Daoy (cell line): ENCODE measurements at places on chromosomes 5 and 9. TPM values are rescaled to one million over a fixed set of nuclear protein-coding genes. Genes with fewer than 3 reads are reported as not detected.

- DNase-seq = no peak
Measured at GRCh38 chr9:77374266-77374665, 196.9 kb downstream of the VPS13A start.

MEGF9 gene
- total RNA-seq = 7.1 and 8.0 TPM in 2 replicates

TBCA gene
- 157 and 261 TPM in 2 replicates for total RNA-seq

GRCh38 chr9:98780059-98780749 is 16.2 kb downstream of the ANKS6 start:
- no peak for DNase-seq

DNA sequence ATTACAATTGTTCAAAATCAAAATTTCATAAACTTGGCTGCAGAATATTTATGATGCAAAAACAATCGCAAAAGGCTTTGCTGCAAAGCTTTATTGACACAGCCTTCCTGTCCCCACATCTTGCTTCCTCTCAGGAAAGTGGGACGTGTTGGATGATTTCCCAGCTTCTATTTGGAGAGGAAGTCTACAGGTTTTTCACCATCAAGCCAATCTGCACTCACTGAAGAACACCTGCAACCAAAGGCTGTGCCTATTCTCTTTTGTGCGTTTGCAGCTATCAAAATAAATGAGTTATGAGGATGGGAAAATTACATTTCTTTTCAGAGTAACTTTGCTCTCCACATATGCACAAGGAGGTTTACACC is 214.4 kb downstream of the PLK2 start:
- no peak for DNase-seq

OSMR gene
- 5.5 and 5.7 TPM in 2 replicates for total RNA-seq

GRCh38 chr9:134707731-134708671 is 66.4 kb downstream of the COL5A1 start:
- DNase-seq = no peak

GABRA1 gene
- total RNA-seq = 1.9 and 9.7 TPM in 2 replicates

- no peak for DNase-seq
Measured at GRCh38 chr5:131156385-131156784, 8.7 kb downstream of the HINT1 start.

DNA sequence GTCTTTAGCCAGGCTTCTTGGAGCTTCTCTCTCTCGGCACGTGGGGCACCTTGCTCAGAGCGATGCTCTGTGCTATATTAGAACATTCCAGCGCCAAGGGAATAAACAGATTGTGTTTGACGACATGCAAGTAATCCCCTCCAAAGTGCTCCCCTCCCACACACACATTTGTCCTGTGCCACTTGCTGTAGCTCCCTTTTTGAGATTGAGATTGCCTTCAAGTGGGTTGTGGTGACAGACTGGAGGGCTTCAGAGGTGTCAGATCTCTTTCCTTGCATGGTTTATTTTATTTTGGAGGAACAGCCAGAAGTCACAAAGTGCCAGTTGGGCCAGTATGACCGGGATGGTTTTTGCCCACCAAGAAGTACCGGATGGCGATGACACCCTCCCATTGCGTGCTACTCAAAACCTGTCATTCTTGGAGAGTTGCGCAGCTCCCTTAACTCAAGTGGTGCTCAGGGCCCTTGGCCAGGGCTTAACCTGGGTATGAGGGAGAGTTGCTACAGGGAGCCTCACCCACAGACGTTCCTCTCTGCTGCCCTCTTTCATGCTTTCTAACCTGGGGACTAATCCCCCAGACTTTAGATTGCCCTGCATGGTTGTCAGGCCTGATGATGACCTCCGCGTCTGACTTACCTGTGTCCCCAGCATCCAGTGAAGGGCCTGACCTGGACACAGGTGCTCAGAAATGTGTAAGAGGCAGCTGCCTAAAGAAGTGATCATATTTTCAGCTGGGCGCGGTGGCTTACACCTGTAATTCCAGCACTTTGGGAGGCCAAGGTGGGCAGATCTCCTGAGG is 18.8 kb upstream of the RPL26L1 start:
- DNase-seq = no peak

- no peak for DNase-seq
Measured at GRCh38 chr9:24464319-24464951, 81.3 kb downstream of the IZUMO3 start.

C5orf52 gene
- not detected in 2 replicates for total RNA-seq

GRCh38 chr5:172868924-172869591 is 35.0 kb downstream of the ERGIC1 start:
- peak; percentile 94 for DNase-seq

- DNase-seq = peak; percentile 60
Measured at GRCh38 chr5:149310947-149311658, 34.2 kb upstream of the GRPEL2 start.

PCDHGB1 gene
- total RNA-seq = 1.4 and 1.5 TPM in 2 replicates

- no peak for DNase-seq
Measured at GRCh38 chr5:39102684-39103155, 28.5 kb upstream of the RICTOR start.

- no peak for DNase-seq
Measured at GRCh38 chr9:81814401-81814793, 113.8 kb upstream of the SPATA31D4 start.

GRCh38 chr5:147509710-147510651 is at the start of gene DPYSL3:
DPYSL3 (minus strand) TSS chr5:147510068; CDS start chr5:147509858, 210 bp downstream.
- DNase-seq = peak; percentile 92

- DNase-seq = peak; percentile 72
Measured at GRCh38 chr9:113504725-113505590, 41.4 kb downstream of the RGS3 start.

GRCh38 chr9:77975036-77975435 is 56.6 kb downstream of the GNAQ start:
- no peak for DNase-seq

F2RL2 gene
- total RNA-seq = 0.39 and 1.5 TPM in 2 replicates

GRCh38 chr5:95524423-95524822 is 30.4 kb downstream of the SKIC3 start:
- no peak for DNase-seq

GRCh38 chr9:30075451-30076199 is 2308.8 kb upstream of the ACO1 start:
- peak; percentile 84 for DNase-seq

GRCh38 chr5:149498724-149499336 is 52.4 kb downstream of the CSNK1A1 start:
- DNase-seq = no peak

OLFM1 gene
- 23.7 and 35.5 TPM in 2 replicates for total RNA-seq

DNA sequence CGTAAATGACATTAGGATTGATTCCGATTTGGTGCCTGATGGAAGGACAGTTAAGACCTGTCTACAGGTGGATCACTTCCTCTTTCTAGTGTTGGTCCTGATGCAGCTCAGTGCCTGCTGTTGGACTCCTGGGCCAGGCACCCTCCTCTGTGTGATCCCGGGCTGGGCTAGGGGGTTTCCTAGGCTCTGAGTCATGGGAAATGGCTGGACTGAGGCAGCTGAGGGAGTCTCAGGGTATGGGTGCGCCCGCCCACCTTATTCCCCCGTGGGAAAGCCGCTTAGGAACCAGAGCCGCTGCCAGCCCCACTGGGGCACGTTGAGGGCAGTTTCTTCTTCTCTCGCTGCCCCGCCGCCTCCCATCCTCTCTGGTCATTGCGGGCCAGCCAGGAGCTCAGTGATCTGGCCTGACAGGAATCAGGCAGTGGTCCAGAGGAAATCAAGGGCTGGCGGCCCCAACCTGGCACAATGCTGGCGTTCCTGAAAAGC is 12.9 kb downstream of the TCF7 start:
- peak; percentile 90 for DNase-seq

DNA sequence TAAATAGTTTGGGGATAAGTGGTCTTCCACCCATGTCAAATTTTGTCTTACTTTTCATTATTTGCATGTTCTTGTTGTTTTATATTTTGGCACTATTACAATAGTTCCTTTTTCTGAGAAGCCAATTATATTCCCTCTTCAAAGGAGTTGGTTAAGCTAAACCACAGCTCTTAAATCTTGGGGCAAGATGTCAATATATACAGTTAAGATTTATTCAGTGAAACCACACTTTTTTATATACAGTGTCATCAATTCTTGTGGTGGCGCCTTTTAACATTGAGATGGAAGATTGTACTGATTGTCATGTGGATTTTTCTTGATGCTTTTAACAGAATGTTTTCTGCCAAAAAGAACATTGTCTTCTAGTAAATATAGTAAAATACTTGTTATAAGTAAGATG is 104.1 kb downstream of the MTREX start:
- DNase-seq = no peak

SHOC1 gene
- not detected in 2 replicates for total RNA-seq

DNA sequence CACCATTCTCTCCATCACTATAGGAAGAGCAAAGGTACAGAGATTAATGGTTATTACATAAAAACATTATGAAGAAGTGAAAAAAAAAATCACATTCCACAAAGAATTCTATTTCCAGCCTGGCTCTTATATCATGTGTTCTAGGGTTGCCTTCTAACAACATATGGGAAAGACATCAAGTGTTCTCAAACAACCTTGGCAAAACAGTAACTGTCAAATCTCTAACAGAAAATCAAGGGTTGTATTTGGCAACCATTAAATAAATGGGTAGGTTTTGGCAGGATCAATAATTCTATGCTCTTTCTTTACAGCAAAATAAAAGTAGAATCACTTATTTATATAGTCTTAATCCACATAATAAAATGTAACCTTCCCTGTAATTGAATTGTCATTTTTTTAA is 728.9 kb downstream of the MAT2B start:
- no peak for DNase-seq

SPACA9 gene
- total RNA-seq = 1.4 and 3.8 TPM in 2 replicates

DNA sequence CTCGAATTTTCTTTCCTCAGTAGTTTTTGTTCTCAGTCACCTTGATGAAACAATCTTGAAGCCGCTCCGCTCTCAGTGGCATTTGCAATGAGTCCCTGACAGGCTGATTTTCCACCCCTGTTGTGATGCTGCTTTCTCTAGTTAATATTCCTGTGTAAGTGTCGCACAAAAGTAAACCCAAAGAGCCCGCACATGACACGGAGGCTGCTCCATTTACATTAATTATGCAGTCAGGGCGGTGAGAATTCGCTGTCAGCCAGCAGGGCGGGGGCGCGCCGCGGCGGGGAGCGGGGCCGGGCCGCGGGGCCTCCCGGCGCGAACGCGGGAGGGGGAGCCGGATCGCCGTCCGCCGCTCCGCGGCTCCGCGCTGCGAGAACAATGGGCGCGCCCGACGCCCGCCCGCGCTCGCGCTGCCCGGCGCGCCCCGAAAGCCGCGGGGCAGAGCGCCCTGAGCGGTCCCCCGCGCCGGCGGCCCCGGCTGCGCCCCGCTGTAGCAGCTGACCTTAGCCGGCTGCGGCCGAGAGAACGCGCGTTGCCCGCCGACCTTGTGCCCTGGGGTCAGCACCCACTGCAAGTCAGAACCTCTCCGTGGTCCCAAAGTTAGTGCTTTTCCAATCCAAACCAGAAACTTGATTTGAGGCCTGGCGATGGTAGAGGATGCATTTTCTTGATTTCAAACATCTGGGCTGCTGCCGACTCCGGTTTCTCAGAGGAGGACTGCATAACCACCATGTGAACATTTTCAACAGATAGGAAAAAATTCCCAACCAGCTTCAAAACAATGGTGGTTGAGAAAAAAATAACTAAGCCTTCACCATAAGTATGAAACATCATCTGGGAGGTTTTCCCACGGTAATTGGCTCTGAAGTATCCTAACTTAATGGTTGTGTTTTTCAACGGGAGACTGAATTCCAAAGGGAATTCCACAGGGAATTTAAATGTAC is 142.6 kb downstream of the PBX3 start:
- DNase-seq = peak; percentile 61

FAM219A gene
- total RNA-seq = 14.9 and 16.2 TPM in 2 replicates

- no peak for DNase-seq
Measured at GRCh38 chr5:1088726-1089125, 23.1 kb downstream of the SLC12A7 start.

- no peak for DNase-seq
Measured at GRCh38 chr9:18010492-18010891, 431.6 kb downstream of the SH3GL2 start.

GRCh38 chr5:33840927-33841547 is 50.8 kb downstream of the ADAMTS12 start:
- no peak for DNase-seq

DNA sequence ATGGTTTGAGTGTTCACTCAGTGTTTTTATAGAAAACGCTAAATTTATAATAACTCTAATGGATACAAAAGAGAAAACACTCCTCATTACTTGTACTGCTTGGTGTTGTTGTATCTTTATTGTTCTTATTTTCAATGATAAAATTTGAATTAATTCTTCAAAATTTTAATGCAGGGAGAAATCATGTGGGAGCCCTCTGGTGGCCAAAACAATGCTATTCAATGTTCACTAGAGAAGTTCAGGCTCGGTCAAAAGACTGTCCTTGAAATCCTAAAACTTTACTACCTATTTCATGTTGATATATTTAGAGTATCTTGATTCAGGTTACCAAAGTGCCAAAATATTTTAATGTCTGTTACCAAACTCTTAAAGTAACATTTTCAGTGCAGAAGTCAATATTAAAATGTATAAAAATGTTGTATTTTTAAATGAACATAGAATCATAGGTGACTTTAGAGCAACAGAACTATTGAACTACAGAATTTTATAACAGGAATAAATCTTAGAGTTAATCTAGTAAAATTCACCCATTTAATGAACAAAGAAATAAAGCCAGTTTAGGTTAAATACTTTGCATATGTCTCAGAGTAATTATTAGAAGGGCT is 1259.8 kb downstream of the PTPRD start:
- DNase-seq = no peak

GRCh38 chr9:24487946-24488345 is 57.8 kb downstream of the IZUMO3 start:
- DNase-seq = no peak

GRCh38 chr5:140916325-140916724 is 9.8 kb upstream of the PCDHAC1 start:
- no peak for DNase-seq

CNTNAP3B gene
- 8.6 and 11.8 TPM in 2 replicates for total RNA-seq

DNA sequence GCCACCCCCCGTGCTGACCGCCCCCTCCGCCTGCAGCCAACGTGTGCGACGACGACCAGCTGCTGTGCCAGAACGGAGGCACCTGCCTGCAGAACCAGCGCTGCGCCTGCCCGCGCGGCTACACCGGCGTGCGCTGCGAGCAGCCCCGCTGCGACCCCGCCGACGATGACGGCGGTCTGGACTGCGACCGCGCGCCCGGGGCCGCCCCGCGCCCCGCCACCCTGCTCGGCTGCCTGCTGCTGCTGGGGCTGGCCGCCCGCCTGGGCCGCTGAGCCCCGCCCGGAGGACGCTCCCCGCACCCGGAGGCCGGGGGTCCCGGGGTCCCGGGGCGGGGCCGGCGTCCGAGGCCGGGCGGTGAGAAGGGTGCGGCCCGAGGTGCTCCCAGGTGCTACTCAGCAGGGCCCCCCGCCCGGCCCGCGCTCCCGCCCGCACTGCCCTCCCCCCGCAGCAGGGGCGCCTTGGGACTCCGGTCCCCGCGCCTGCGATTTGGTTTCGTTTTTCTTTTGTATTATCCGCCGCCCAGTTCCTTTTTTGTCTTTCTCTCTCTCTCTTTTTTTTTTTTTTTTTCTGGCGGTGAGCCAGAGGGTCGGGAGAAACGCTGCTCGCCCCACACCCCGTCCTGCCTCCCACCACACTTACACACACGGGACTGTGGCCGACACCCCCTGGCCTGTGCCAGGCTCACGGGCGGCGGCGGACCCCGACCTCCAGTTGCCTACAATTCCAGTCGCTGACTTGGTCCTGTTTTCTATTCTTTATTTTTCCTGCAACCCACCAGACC is 80.2 kb downstream of the NTNG2 start:
- peak; percentile 50 for DNase-seq
